ENCODE measurements at places on chromosomes 1 and 21.

- DNase-seq, result peak; percentile 71
Observed at GRCh38 chr1:3174487-3175247, 105.7 kb downstream of the PRDM16 start.

DNA sequence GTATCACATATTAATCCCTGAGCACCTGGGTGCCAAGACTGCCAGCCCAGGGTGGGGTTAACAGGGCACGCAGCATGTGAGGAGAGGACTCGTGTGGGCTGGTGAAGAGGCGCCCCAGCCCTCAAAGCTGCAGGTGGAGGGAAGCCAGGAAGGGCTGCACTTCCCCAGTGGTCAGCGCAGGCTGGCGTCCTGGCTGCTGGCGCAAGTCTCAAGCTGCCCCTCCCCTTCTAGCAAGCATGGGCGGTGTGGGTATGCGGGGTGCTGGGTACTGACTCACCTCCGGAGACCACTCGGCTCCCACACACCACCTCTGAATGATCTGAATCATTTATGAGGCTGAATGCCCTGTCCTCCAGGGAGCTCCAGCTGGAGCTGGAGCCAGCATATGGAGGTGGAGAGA lies 44.0 kb downstream of the EIF2D start:
- no peak for DNase-seq

DNA sequence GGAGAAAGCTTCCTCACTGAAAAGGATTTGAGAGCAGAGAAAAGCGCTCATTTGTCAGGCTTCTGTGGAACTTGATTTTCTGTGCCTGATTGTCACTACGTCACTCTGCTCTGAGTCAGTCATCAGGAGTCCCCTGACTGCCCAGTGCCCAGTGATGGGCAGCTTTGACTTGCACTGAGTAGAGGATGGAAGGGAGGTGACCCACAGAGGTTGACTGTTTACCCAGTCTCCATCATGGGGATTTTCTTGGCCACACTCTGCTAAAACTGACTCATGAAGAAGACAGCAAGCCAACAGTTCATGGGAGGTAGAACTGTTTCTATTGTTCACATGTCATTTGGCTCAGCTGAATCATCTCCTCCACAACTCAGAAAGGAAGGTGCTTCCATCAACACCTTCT lies 82.1 kb upstream of the DUSP10 start:
- no peak for DNase-seq

DNA sequence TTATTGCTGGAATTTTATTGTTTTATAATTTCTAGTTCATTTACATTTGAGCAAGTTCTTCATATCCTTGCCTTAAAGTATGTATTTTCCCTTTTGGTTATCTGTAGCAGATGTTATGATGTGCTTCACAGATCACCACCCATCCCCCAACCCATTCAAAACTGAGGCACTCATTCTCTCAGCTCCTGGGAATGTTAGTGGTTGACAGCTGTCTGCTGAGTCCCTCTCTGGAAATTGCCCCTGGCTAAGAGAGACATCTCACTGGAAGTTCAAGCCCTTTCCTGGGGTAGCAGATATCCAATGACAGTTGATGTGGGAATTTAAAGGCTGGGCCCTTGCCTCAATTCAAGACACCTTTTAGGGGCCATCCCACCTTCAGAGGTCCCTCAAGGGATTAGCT lies 4.3 kb upstream of the DPYD start:
- DNase-seq, result no peak

GRCh38 chr1:41396084-41396483 lies 34.9 kb downstream of the FOXO6 start:
- no peak for DNase-seq

DNA sequence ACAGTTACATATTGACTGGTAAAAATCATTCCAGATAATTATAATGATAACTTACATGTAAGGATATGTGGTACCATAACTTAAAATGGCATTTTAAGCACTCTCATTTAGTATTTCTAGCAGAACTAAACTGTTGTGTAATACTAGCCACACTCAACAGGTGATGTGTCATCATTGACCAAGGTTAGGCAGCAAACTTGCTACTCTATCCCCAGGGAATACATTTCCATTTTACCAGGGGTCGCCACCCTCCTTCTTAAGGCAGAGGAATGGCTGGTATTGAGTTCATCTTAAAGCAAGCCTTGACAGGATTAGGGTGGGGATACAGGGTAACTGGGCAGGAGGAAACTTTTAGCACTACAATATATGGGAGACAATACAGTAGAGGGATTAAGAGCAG lies 259.8 kb upstream of the CAMK1G start:
- no peak for DNase-seq

DNA sequence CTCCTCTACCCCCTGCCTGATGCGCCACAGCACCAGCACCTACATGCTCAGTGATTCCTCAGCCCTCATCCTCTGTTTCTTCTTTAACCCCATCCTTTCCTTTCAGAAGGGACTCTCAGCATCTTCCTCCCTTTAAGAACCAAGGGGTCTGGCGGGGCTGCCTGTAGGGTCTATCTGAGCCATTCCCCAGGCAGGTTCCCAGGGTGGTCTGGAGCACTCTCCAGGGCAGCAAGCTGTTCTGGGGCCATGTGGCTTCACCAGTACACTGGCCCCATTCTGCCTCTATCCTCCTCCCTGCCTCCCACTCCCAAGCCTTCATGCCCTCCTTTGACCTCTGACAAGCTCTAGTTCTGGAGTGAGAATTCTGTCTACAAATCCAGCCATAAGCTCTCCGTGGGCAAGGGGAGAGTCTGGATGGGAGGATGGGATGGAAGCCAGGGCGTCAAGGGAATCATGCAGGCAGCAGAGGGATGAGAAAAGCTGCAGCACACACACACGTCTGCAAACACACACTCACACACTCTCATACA lies 10.4 kb downstream of the BATF3 start:
- DNase-seq, result no peak

DNA sequence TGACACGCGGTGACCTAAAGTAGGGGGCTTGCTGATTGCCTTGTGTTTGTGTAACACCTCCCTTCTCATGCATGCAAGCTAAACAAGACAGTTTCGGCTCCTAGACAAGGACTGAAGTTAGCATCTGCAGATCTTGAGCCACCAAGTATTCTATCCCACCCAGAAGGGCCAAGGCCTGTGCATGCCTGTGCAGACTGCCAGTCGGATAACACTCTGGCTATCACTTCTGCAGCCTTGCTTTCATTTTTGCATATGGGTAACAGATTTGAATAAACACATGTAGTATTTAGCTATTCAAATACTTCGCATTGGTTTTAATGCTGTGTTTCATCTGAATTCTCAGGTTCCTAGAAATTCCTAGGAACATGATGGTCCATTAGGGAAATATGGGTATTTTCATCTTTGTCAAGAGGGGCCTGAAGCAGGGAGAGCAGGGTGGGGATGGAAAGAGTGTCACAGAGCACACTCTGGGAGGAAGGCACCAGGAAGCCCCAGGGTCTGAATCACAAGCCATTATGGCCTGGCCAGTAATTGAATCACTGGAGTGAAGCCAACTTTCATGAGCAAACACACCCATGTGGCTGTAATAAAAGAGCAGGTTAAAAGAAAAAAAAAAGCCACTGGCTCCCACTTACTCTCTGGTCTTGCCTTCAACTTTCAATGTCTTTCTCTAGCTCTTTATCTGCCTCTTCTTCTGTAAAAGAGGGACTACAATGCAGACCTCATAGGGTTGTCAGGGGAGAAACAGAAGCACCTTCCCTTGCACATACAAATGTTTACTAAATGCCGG lies 28.3 kb downstream of the GADD45A start:
- DNase-seq, result no peak

DNA sequence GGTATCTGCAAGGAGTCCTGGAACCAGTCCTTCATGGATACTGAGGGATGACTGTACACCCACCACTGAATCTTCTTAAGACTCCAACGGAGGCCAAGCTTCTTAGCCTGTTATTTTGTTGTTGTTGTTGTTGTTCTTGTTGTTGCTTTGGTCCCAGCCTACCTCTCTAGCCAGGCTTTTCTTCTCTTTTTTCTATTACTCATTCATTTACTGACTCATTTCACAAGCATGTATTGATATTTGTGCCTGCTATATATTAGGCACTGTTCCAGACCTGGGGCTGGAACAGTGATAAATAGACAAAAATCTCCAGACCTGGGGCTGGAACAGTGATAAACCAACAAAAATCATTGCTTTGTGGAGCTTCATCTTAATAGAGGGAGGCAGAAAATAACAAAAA lies 20.4 kb downstream of the CENPF start:
- DNase-seq, result no peak

DNA sequence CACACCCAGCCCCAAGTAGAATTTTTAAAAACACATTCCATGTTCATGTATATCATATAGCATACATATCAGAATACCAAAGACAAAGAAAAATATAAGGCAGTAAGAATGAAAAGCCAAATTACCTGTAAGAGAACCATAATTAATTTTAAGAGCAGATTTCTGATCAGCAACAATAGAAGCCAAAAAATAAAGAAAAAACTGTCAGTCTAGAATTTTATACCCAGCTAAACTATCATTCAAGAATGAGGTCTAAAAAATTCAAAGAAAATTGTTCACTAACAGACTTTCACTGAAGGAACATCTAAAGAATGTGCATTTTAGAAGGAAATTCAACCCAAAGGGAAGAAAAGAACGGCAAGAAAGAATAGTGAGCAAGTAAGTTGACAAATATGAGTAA lies 10.6 kb upstream of the FUCA1 start:
- no peak for DNase-seq

DNA sequence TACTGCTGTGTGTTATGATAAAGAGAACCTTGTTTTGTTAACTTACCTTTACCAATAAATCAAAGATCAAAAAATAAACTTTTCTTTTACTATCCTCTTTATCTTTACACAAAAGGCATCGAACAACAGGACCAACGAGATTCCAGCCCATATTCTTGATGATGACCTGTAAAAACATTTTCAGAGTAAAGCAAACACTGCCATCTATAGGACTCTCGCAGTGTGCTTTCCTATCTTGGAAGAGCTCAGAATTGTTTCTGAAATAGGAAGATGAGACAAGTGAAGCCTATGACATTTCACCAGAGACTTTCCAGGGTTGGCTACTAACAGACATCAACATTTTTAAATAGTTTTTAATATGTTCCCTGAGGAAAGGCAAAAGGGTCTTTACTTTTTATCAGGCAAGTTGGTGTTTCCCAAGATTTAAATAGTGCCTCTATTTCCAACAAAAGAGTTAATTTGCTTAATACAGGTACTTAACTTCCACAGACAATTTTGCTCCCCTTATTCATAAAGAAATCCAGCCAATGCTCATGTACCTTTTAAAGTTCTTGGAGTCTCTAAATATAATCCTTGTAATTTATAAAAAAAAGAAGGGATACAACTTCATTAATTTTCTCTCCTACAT lies 7.3 kb downstream of the GLMN start:
- DNase-seq, result no peak

DNA sequence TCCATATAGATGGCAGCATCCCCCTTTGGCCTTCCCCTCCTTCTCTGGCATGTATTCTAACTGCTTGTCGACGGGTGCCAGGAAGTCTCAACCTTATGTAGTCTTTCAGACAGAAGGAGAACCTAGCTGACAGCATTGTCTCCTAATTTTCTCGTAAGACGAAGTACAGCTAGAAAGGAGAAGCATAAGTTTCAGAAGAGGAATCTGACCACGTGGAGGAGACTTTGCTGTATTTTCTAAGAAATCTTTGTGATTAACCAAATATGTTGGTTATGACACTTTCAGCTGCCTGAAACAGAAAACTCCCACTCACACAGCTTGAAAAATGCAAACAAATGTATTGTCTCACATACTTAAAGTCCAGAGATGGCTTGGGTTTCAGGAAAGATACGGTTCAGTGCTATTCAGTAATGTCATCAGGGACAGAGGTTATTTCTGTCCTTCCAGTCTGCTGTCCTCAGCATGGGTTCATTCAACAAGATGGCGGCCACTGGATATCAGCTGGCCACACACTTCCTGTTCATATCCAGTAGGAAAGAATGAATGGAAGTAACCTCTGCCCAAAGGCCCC lies 109.5 kb upstream of the ZNF648 start:
- no peak for DNase-seq

DNA sequence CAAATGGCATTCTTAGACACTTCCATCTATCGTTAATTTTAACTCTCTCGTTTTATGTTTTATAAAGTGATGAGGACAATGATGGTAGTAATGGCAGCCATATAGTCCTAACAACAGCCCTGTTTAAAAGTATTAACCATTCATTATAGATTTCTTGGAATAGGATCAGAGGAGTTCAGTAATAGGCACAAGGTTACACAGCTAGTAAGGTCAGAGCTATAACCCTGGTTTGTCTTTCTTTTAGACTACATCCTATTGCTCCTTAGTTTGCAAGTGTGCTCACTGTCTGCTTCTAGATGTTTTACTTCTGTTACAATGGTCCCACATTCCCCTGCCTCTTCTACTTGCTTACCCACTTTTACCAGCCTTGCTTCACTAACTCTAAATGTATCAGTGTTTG lies 50.9 kb downstream of the TLCD4 start:
- DNase-seq, result no peak

- DNase-seq, result no peak
Observed at GRCh38 chr1:110540891-110541685, 22.1 kb upstream of the KCNA10 start.

- no peak for DNase-seq
Observed at GRCh38 chr1:50917138-50918137, 42.6 kb downstream of the FAF1 start.

DNA sequence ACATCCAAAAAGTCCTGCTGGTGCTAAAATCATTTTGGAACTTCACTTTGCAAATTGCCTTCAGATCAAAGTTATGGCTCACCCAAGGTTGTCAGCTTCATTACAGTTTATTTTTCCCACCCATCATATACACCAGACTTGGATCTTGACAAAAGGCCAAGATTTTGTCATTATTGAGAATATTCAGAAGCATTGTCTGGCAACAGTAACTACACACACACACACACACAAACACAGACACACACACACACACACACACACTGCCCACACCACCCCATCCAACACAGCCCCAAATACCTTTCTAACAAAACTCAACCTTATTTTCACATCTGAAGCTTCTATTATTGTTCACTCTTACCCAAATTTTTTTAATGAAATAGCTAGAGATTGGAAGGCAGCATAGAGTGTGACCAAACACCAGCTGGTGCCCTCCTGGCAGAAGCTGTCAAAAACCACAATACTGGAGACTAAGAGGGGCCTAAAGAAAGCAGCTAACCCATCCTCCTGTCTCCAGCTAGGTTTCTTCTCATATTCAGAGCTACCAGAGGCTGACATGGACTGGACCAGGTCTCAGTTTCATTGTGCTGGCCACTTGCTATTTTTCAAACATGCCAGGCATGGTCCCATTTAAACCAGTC lies 139.1 kb upstream of the ZC3H11B start:
- no peak for DNase-seq

DNA sequence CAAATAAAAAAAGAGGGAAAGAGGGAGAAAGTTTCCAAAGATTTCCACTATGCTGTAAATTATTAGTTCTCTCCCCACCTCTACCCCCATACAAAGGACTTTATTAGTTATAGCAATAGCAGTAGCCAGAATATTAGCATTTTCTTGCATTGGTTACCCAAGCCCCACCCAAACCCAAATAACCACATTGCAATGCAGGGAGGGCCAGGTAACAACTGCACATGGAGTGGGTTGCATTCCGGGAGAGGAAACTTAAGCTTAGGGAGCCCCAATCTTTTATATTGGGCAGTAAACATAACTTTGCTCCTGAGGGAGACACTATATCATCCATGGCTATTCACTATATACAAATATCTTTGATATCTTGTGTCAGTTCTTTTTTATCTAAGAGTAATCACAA lies 6.0 kb downstream of the ADIPOR1 start:
- DNase-seq, result no peak
